Activated T-cell treated with anti-CD3 and anti-CD28 coated beads, Interleukin-2, amount 50 U/mL, for 72 hours (primary cell): ENCODE measurements at places on chromosomes 2 and 18. TPM values are rescaled to one million over a fixed set of nuclear protein-coding genes. Genes with fewer than 3 reads are reported as not detected.

- H3K27me3 ChIP-seq = peaks cover 16% of the 10 kb centered on the region
- peaks cover 8% of the 10 kb centered on the region for H3K4me1 ChIP-seq
- DNase-seq = no peak
- no peak overlapping the region for H3K4me3 ChIP-seq
- peaks cover 6% of the 10 kb centered on the region for H3K36me3 ChIP-seq
- no peak overlapping the region for H3K27ac ChIP-seq
Measured at GRCh38 chr2:239881031-239881471, 144.1 kb downstream of the NDUFA10 start.

DNA sequence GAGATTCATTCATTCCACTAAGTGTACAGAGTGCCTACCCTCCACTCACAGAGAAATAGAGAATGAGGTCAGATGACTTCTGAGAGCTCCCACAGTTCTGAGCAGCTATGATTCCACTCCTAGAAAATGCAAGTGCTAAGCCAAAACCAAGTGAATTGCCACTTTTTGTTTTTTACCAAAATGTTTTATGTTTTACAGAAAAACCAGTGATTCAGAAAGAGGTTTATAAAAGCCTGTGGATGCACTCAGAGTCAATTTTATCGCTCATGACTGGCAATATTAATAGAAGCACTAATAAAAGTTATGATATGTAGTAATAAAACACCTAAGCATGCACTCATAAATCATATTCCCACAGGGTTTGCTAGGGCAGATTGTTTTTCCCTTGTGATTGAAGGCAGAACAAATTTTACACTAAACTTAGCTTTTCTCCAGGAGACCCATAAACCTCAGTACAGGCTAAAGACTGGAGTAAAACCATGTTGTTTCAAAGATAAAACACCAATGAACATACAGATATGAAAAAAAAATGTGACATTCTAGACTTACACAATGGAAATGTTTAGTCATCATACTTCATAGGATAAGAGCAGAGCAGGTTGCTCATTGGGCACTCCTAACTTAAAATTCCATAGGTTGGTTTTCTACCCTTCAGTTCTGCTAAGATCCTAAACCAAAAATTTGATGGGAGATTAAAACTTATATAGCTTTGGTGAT lies 67.5 kb downstream of the PDK1 start:
- H3K27ac ChIP-seq = no peak overlapping the region
- peaks cover 4% of the 10 kb centered on the region for H3K4me1 ChIP-seq
- no peaks in the 10 kb centered on the region for H3K27me3 ChIP-seq

- no peaks in the 10 kb centered on the region for H3K36me3 ChIP-seq
- no peak overlapping the region for H3K4me3 ChIP-seq
- no peaks in the 10 kb centered on the region for H3K27me3 ChIP-seq
Measured at GRCh38 chr2:137929519-137929916, 34.8 kb upstream of the HNMT start.

DNA sequence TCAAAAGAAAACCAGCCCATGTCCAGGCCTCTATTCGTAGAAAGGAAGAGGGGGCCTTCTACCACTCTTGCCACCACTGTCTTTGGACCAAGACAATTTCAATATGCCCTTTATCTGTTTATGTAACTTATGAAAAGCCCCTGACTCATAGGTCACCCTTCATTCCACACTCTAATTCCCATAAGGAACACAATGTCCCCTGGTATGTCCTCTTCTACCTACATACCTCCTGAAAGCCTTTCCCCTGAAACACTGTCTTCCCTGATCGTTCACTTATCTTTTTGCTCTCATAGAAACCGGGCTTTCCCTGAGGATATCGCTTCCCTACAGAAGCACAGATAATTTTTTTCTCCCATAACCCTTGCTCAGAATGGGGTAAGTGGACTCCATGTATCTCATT lies 13.3 kb downstream of the EIF2AK3 start:
- H3K36me3 ChIP-seq = no peaks in the 10 kb centered on the region
- no peaks in the 10 kb centered on the region for H3K27me3 ChIP-seq
- no peak for DNase-seq
- H3K27ac ChIP-seq = no peak overlapping the region
- H3K4me3 ChIP-seq = no peak overlapping the region

- no peaks in the 10 kb centered on the region for H3K4me1 ChIP-seq
- DNase-seq = no peak
- no peaks in the 10 kb centered on the region for H3K36me3 ChIP-seq
- H3K27me3 ChIP-seq = no peaks in the 10 kb centered on the region
- H3K4me3 ChIP-seq = no peak overlapping the region
- H3K27ac ChIP-seq = no peak overlapping the region
Measured at GRCh38 chr2:229346816-229347540, 75.9 kb upstream of the PID1 start.

- H3K36me3 ChIP-seq = no peaks in the 10 kb centered on the region
- no peaks in the 10 kb centered on the region for H3K27me3 ChIP-seq
- no peak for DNase-seq
- H3K4me1 ChIP-seq = peaks cover 10% of the 10 kb centered on the region
Measured at GRCh38 chr18:22218835-22219234, 49.4 kb downstream of the GATA6 start.

DNA sequence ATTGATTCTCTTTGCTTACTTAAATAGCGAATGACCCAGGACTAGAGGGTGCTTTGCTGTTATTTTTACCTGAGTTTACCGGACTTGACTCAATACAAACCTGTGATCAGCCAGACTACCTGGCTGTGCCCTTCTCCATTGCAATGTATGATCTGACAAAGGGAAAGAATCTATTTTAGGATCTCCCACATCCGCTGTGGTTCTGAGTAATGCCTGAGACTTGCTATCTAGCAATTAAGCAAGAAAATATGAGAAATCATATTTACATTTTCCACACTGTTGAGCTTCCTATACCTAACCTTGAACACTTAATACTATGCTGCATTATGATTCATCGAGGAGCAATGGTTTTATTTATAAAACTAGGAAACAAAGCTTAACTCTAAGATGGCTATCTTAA lies 215.2 kb downstream of the RAD51AP2 start:
- H3K4me3 ChIP-seq = no peak overlapping the region
- no peak for DNase-seq
- peaks cover 21% of the 10 kb centered on the region for H3K27me3 ChIP-seq
- no peaks in the 10 kb centered on the region for H3K36me3 ChIP-seq
- H3K4me1 ChIP-seq = no peaks in the 10 kb centered on the region

DNA sequence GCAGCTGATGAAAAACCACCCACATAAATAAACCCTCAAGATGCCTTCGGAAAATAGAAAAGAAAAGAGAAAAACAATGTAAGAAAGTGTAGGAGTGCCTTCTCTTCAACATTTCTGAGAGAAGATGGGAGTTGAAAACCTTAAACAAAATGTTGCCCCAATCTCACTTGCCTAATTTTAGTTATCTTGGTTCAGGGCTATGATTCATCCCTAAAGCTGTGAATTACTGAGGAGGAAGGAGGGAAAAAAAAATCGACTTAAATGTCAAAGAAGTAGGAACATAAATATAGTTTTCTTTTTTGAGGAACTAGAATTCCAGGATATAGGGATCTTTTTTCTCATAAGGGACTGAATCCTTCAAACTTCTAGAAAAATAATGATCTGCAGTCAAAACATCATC lies 360.3 kb downstream of the TGIF1 start:
- H3K4me3 ChIP-seq = no peak overlapping the region
- no peaks in the 10 kb centered on the region for H3K36me3 ChIP-seq
- peaks cover 3% of the 10 kb centered on the region for H3K27me3 ChIP-seq
- no peak overlapping the region for H3K27ac ChIP-seq
- no peaks in the 10 kb centered on the region for H3K4me1 ChIP-seq

DNA sequence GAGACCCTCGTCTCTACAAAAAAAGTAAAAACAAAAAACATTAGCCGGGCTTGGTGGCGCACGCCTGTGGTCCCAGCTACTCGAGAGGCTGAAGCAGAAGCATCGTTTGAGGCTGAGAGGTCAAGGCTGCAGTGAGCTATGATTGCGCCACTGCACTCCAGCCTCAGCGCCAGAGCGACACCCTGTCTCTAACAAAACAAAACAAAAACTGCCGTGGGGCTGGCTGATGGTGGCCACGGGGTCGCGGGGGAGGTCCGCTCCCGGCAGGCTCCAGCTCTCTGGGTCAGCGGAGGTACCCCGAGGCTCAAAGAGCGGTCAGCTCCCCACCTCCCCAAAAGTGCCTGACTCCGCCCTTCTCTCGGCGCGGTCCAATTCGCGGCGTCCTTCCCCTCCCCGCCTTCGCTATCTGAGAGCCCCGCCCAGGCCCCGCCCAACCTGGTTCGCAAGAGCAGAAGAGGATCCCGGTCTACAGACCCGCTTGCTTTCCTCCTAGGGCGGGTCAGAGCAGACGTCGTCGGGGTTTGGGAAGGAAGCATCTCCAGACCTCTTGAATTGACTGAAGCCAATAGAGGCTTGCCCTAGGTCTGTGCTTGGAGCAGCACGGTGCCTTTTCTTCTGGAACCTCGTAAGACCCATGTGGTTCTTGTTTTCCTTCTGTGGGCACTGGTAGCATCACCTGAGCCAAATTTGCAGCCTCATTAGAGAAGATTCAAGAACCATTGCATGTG lies 7.8 kb downstream of the RAX start:
- no peak overlapping the region for H3K27ac ChIP-seq
- H3K4me3 ChIP-seq = peak overlapping the region; percentile 82
- H3K4me1 ChIP-seq = peaks cover 51% of the 10 kb centered on the region
- peak; percentile 58 for DNase-seq
- peaks cover 80% of the 10 kb centered on the region for H3K27me3 ChIP-seq

GRCh38 chr2:236576087-236576486 lies 6.5 kb downstream of the ACKR3 start:
- no peaks in the 10 kb centered on the region for H3K36me3 ChIP-seq
- DNase-seq = no peak
- no peak overlapping the region for H3K4me3 ChIP-seq
- H3K4me1 ChIP-seq = no peaks in the 10 kb centered on the region

DNA sequence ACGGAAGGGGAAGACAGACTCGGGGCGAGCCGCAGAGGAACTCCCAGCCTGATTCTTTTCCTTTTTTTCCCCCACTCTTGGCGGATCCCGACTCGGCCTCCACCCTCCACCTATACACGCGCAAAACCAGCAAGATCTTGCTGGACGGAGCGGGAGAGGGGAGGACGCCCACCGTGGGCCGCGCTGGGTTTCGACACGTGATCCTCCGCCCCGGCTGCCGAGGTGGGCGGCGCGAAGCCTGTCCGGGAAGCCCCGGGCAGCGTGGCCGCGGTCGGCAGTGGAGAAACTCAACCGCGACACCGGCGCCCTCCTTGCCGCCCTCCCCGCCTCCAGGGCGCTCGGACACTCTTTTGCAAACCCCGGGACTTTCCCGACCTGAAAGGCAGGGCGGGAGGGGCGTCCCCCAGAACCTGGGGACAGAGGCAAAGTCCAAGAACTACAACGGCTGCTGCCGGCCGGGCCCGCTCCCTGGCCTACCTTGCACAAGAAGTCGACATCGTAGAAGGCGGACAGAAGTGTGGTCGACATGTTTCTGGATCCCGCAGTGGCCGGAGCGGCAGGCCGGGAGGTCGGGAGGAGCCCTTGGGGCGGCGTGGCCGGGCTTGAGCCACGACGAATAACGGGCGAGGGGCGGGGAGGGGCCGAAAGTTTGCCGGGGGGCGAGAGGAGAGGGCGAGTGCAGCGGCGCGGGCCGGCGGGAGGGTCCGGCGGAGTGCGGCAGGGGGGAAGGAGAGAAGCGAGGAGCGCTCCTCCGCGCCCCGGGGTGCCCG lies 433 bp downstream of the ZFP36L2 start:
- peaks cover 44% of the 10 kb centered on the region for H3K4me1 ChIP-seq
- peak overlapping the region; percentile 96 for H3K4me3 ChIP-seq
- no peaks in the 10 kb centered on the region for H3K27me3 ChIP-seq

GRCh38 chr2:233938676-233939370 lies 21.6 kb downstream of the TRPM8 start:
- H3K4me3 ChIP-seq = peak overlapping the region; percentile 70
- no peak for DNase-seq
- no peaks in the 10 kb centered on the region for H3K36me3 ChIP-seq
- H3K27me3 ChIP-seq = peaks cover 52% of the 10 kb centered on the region
- H3K4me1 ChIP-seq = peaks cover 21% of the 10 kb centered on the region

GRCh38 chr2:176598351-176598750 lies 329.1 kb downstream of the MTX2 start:
- peaks cover 55% of the 10 kb centered on the region for H3K27me3 ChIP-seq
- H3K4me1 ChIP-seq = no peaks in the 10 kb centered on the region
- H3K36me3 ChIP-seq = no peaks in the 10 kb centered on the region
- DNase-seq = no peak
- no peak overlapping the region for H3K4me3 ChIP-seq
- H3K27ac ChIP-seq = no peak overlapping the region

GRCh38 chr2:148122788-148123187 lies 101.9 kb downstream of the MBD5 start:
- DNase-seq = peak; percentile 1
- H3K27ac ChIP-seq = peak overlapping the region; percentile 9
- no peaks in the 10 kb centered on the region for H3K4me1 ChIP-seq
- no peaks in the 10 kb centered on the region for H3K27me3 ChIP-seq
- H3K36me3 ChIP-seq = peaks cover 3% of the 10 kb centered on the region

- H3K27ac ChIP-seq = no peak overlapping the region
- H3K27me3 ChIP-seq = peaks cover 11% of the 10 kb centered on the region
- no peak overlapping the region for H3K4me3 ChIP-seq
Measured at GRCh38 chr18:25457126-25457525, 105.2 kb upstream of the ZNF521 start.

GRCh38 chr18:68985172-68985820 lies 187.4 kb downstream of the CCDC102B start:
- no peaks in the 10 kb centered on the region for H3K4me1 ChIP-seq
- no peaks in the 10 kb centered on the region for H3K36me3 ChIP-seq
- no peak overlapping the region for H3K4me3 ChIP-seq
- peaks cover 7% of the 10 kb centered on the region for H3K27me3 ChIP-seq
- no peak for DNase-seq

Gene SLC14A1
- total RNA-seq = 6.2 TPM

Gene TTC27
- total RNA-seq = 24.2 TPM

Gene MTIF2
- total RNA-seq = 49.8 TPM

Gene MSTN
- total RNA-seq = not detected

Gene ANKRD62
- total RNA-seq = not detected

Gene ZBTB7C
- total RNA-seq = not detected

Gene ZSWIM2
- not detected for total RNA-seq

Gene RNF149
- total RNA-seq = 50.8 TPM

Gene CCDC141
- total RNA-seq = 5.3 TPM
